ENCODE measurements at places on chromosomes 11 and 22. TPM values are rescaled to one million over a fixed set of nuclear protein-coding genes. Genes with fewer than 3 reads are reported as not detected.

The EIF4ENIF1 gene
- total RNA-seq, result 41.0 TPM

The LMNTD2 gene
- 19.3 TPM for total RNA-seq

The CASP12 gene
- total RNA-seq, result not detected

The OR51B2 gene
- not detected for total RNA-seq

The CHRNA10 gene
- 2.8 TPM for total RNA-seq

The CYP2D6 gene
- 10.3 TPM for total RNA-seq

The LRRC32 gene
- 0.14 TPM for total RNA-seq

The RASSF10 gene
- 24.4 TPM for total RNA-seq
